ENCODE measurements at places on chromosomes 1 and 21.

DNA sequence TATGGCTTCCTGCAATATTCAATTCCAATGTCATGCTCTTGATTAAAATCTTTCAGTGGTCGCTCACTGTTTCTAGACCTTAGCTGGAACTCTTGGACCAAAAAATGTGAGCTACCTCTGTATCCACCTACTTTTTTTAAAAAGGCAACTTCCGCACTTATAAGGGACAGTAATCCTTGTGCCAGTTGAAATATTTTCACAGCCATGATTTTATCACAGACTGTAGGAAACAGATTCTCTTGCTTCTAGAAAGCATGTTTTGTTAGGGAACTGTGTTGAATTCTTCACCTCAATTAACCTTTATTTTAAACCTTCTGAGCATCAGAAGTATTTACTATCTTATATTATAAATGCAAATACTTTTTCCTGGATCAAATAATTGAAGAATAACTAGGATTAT, 296.0 kb upstream of the ST6GALNAC5 start:
- DNase-seq = no peak

DNA sequence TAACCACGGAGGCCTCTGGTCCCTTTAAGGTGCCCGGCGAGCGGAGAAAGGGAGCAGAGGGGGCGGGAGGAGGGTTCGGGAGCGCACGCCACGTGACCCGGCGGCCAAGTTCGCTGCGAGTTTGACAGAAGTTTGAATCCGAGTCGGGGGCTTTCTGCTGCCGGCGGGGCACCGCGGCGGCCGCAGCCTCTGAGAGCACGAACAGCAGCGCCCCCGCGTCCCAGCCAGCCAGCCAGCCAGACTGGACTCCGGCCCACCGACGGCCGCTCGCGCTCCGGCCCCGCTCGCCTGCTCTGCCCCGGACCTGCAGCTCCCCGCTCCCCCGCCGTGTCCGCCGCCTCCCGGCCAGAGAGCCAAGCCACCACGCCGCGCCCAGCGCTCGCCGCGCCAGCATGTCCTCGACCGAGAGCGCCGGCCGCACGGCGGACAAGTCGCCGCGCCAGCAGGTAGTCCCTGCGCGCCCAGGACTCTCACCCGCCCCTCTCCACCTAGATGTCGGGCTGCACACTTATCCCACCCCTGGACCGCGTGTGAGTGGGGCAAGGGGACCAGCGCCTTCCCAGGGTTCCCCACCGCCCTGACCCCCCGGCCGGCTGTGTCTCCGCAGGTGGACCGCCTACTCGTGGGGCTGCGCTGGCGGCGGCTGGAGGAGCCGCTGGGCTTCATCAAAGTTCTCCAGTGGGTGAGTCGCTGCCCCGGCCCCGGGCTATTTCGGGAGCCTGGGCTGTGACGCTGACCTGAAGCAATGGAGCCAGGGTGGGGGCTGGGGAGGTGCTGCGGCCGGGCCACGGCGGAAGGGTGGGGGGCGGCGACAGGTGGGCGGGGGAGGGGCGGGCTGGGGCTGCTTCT, at the start of gene SYPL2:
Gene SYPL2 (plus strand): TSS at position 95 of the 849 bp plus-strand sequence. CDS start 298 bp downstream, at position 393.
- peak; percentile 23 for DNase-seq

DNA sequence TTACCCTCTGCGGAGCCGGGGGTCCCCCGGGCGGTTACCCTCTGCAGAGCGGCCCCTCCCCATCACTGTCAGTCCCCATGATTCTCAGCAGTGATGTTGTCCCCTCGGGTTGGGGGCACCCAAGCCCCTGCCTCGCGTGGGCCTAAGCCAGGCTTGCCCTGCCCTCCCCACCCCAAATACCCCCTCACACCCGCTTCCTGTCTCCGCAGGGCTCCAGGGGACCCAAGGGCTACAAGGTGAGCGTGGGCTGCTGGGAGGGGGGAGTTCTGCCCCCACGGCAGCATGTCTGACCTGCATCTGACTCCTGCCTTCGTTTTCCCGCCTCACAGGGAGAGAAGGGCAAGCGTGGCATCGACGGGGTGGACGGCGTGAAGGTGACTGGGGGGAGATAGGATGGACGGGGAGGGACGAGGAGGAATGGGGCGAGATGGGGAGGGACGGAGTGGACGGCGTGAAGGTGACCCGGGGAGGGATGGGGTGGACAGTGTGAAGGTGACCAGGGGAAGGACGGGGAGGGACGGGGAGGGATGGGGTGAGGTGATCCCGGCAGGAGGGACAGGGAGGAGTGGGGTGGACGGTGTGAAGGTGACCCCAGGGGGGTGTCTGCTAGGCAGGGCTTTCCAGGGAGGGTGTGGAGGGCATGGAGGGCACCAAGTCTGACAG, 8.6 kb downstream of the COL6A1 start:
- DNase-seq = peak; percentile 1

DNA sequence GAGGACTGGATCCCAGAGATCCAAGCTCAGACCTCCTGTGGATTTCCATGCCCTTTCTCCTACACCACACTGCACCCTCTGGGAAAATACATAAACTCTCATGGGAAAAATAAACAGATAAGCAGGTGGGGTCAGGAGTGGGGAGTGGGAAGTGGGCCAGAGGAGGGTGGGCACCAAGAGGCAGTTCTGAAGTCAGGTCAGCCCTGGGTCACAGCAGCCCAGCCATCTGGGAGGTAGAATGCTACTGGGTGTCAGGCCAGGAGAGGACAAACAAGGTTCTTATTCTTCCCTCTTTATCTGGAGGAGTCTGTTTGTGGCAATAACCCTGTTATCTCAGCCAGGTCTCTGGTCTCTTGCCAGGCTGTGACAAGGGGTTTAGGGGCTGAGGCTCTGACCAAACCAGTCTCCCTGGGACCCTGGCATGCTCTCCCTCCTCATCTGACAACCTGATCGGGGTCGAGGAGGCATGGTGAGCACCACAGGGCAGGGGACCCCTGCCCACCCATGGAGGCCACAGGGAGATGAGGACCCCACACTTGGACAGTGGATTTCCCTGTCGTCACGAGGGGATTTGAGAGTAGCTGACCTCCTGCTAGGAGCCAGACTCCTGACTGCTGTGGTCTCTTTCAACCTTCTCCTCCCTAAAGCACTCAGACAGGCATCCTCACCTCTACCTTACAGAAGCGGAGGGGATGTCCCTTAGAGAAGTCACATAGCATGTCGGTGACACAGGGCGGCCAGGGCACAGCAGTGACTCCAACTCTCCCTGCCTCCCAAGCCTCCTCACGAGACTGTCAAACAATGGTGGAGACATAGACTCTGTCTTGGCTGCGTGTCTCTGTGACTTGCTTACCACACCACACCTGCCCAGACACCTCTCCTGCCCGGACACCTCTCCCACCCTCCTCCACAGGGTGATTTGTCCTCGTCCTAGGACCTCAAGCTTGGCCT, 51.3 kb upstream of the IFFO2 start:
- peak; percentile 26 for DNase-seq

GRCh38 chr1:185731446-185731845, 2.7 kb upstream of the HMCN1 start:
- DNase-seq = no peak

DNA sequence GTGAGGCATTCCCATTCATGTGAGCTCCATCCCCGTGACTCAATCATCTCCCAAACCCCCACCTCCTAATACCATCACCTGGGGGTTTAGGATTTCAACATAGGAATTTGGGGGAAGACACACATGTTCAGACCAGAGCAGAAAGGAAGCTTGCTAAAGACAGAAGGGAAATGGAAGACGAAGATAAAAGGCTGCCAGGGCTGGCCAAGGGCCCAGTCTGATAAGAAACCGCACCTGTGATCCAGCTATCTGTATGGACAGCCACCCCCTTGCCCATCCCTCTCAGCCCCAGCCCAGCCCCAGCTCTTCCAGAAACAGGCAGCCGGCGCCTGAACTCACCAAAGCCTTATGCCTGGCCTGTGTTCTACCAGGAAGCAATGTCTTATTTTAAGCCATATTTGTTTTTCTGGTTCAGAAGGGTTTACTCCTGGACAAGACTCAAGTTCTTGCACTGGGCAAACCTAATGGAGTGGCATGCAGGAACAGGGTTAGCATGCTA, 198.4 kb upstream of the VAMP3 start:
- DNase-seq = no peak

DNA sequence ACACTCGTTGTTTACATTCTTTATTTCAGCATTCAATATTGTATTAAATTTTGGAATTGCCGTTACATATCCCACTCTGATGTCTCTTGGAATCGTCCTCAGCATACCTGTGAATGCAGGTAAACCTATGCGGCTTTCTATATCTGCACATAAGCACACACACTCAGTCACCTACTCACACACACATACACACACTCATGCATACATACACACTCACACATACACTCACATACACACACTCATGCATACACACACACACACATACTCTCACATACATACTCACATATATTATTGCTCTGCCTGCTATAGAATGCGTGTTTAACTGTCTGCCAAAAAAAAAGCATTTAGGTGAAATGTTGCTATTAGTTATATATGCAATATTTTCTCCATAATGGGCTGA, 53.2 kb upstream of the COA6 start:
- DNase-seq = no peak

DNA sequence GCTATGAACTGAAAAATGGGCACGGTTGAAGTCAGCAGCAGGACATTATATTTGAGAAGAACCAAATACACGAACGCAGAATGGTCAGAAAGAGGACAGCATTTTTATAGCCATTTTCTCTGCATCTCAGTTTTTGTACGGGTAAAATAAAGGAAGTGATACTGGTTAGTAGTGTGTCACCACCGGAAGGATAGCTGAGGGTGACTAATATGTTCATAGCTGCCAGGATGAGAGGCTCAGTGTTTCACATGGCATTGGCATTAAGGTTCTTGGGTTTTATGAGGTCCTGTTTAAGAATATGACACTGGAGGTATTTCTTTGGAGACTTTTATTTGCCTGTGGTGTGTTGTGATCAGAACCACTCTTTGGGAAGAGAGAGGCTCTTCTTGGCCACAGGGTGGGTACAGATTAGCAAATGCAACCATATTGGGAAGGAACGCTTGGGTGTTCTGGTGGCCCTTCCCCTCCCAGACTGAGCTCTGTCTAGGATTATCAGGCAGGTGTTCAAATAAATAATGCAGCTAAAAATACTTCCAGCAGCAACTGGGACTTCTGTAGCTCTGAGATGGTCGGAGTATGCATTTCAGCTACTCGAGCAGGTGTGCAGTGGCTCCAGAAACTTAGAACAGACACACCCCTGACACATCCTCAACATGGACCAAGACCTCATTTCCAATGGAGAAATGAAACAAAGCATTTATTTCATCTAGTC, 158.2 kb downstream of the PBX1 start:
- DNase-seq = no peak

GRCh38 chr1:48916130-48917069, 139.7 kb upstream of the BEND5 start:
- DNase-seq = no peak

GRCh38 chr1:247247568-247247967, 8.3 kb upstream of the VN1R5 start:
- DNase-seq = no peak

DNA sequence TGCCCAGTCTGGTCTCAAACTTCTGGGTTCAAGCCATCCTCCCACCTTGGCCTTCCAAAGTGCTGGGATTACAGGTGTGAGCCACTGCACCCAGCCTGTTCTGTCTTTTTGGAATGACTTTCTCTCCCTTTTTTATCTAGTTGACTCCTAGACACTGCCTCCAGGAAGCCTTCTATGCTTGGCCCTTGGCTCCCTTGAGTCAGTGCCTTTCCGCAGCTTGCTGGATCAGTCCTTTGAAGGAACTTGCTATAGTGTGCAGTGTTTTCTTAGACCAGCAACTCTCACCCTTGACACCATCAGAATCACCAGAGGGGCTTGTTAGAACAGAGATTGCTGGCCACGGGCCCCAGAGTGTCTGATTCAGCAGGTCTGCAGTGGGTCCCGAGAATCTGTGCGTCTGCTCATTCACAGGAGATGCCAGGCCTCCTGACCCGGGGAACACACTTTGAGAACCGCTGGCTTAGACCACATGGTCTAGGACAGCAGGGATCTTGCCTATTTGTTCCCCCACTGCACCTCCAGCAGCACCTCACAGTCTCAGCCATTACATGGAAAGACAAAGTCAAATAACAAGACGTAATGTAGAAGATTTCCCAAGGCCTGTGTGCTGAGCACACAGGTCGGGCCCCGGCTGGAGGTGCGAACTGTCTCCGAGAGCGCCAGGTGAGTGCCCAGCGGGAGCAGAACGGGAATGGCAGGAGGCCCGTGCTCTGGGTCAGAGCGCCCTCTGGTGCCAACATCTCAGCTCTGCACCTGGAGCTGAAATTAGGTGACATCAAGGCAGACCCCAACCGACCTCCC, 27.4 kb upstream of the CTPS1 start:
- DNase-seq = peak; percentile 69

- peak; percentile 43 for DNase-seq
Measured at GRCh38 chr1:110068646-110069403, 1.6 kb downstream of the ALX3 start.

GRCh38 chr1:158002631-158003405, 9.4 kb downstream of the KIRREL1 start:
- no peak for DNase-seq

- no peak for DNase-seq
Measured at GRCh38 chr1:114892194-114892918, 37.7 kb downstream of the SYCP1 start.

GRCh38 chr1:185674201-185674600, 60.0 kb upstream of the HMCN1 start:
- no peak for DNase-seq
